ENCODE measurements at places on chromosomes 7 and 10.

DNA sequence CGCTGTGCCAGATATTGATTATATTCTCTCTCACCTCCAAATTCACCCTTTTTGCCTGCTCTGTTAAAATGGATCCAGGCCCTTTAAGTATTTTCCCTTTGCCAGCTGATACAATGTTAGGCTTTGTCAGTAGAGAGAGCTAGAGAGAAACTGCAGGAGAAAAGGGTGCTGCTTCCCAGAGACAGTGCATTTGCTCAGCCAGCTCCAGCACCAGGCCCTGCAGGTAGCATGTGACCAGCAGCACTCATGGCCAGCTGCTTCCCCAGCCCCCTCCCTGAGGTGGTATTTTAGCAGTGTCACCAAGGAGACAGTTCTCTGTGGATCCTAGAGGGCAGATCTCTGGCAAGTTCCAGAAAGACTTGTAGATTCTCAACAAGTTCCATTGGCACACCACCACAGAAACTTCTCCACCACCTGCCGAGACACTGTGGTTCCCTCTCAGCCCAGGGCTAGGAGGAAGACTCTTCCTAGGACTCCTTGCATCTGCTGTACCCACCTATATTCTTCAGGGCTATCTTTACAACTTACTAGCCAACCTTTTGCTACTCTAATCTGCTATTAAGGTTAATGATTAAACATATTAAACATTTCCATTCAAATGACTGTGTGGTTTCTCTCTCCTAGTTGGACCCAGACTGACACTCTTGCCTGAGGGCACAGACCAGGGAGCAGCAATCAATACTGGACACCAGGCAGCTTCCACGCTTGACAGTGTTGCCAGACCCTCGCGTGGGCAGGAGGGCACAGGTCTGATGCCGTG, 35.6 kb upstream of the ADAM12 start:
- no peak for DNase-seq

- no peak for DNase-seq
These were observed 19.3 kb upstream of the PRKAR1B start for GRCh38 chr7:746155-747061.

DNA sequence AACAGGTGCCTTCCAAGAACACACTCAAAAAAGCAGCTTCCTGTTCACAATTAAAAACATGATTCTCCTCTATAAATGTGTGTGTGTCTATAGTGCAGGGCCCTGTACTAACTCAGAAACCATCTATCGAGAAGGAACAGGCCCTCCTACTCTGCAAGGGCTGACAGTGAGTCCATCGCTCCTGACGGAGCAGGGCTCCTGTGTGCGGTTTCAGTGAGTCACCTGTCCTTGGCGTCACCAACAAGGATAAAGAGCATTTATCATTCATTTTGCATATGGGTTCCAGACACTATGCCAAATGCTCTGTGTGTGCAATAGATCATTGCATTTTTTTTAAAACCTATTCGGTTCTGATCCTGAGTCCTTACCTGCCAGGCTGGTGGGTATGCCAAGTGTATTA, 63.7 kb downstream of the TACC2 start:
- no peak for DNase-seq

DNA sequence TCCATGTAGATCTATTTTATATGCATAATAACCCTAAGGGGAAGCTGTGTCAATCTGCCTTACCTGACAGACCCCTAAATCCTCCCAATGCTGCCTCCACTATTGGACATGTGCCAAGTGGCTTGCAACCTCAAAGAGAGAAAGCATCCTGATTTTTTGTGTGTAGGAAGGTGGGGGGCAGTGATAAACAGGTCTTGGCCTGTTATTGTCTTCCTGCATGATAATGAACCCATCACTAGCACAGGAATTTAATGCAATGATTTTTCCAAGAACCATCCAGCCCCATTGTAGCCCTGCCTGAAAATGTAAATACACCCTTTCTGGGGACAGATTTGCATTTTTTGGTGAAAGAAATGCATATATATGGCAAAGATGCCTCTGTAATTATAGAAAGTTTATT, 850.2 kb downstream of the LRMDA start:
- no peak for DNase-seq

DNA sequence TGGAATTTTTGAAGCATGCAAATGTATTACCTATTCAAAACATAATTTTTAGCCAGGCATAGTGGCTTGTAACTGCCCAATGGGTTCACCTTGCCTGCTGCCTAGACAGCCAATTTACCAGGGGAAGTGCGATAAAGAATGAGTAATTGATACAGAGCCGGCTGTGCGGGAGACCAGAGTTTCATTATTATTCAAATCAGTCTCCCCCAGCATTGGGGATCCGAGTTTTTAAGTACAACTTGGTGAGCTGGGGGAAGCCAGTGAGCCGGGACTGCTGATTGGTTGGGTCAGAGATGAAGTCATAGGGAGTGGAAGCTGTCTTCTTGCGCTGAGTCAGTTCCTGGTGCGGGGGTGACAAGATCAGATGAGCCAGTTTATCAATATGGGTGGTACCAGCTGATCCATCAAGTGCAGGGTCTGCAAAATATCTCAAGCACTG, 29.1 kb upstream of the NRBF2 start:
- DNase-seq, result no peak

GRCh38 chr7:151038951-151039849, 9.1 kb upstream of the ASIC3 start:
- DNase-seq, result peak; percentile 35

DNA sequence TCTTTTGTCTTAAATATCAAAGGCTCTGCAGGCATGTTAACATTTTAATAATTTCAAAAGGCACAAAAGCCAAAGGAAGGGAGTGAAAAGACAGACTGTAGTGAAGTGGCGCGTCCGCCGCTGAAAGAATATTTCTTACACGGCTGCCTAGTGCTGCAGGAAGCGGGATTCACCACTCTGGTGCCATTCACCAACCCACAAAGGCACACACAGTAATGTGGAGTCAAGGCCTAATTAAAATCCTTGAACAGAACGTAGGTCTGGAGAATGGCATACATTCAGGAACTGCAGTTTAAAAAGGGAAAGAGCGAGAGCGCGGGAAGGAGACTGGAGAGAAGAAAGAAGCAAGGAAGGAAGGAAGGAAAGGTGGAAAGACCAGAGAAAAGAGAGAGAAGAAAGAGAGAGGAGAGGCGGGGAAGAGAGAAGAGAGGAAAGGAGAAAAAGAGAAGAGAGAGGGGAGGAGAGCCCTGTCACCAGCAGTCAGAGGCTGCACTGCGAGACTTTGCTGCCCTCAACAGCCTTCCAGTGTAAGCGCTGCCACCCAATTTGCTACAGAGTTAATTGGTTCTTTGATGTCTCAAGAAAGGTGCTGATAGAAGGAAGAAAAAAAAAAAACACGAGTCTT, 554.0 kb downstream of the MDFIC start:
- DNase-seq, result no peak

GRCh38 chr10:44339218-44339617, 45.7 kb downstream of the CXCL12 start:
- DNase-seq, result no peak

DNA sequence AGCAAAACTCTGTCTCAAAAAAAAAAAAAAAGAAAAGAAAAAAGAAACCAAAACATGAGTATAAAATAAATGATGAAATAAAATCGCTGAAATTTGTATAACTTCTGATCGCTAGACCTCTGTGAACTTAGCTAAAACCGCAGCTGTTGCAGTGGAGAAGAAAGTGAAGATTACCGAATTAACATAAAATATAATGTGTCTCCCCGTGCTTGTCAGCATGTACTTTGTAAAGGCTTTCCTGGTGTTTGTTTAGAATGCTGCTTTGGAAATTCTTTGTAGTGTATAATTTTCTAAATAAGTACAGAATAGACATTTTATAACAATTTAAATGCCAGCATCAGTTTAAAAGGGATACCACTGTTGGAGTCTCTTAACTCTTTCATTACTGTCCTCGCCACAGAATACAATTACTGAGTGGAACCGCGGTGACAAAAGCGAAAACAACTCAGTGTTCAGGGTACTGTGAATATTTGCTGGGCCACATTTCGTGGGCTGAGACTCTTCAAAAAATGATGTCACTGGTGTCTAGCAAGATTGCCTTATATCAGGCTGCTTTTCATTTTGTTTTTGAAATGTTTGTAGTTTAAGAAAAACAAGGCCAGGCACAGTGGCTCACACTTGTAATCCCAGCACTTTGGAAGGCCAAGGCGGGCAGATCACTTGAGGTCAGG, 167.7 kb downstream of the NSUN6 start:
- no peak for DNase-seq

DNA sequence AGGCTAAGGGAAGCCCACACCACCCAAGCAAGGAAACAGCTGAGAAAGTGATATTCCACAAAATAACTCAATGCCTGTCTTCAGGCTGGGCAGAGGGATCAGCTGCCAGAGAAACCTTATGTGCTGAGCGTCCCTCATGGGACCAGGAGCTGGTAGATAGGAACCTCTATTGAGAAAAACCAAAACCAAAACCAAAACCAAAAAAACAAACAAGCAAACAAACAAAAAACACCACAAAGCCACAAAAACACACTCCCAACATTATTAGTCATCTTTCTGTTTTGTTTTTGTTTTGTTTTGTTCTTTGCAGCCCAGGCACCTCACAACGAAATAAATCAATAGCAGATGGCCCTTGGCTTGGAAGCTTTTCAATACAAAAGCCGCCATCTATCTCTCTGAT, 760.8 kb upstream of the CELF2 start:
- no peak for DNase-seq

- no peak for DNase-seq
These were observed 101.2 kb upstream of the KLF6 start for GRCh38 chr10:3886191-3886590.

DNA sequence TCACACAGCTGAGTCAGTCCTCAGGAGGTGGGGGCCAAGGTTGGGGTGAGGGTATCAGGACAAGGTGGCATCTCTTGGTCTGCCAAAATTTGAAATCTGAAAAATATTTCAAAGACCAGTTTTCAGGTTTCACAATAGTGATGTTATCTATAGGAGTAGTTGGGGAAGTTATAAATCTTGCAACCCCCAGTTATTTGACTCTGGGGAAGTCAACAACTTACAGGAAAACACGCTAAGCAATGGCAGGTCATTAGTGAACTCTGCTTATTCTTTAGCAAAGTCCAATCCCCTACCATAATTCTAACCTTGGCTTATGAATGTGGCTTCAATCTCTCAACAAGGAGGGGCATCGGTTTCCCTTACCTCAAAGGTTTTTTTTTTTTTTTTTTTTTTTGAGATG, 94.9 kb downstream of the MARCHF5 start:
- no peak for DNase-seq

- DNase-seq, result no peak
These were observed 46.0 kb downstream of the PRKAR2B start for GRCh38 chr7:107090457-107090856.

DNA sequence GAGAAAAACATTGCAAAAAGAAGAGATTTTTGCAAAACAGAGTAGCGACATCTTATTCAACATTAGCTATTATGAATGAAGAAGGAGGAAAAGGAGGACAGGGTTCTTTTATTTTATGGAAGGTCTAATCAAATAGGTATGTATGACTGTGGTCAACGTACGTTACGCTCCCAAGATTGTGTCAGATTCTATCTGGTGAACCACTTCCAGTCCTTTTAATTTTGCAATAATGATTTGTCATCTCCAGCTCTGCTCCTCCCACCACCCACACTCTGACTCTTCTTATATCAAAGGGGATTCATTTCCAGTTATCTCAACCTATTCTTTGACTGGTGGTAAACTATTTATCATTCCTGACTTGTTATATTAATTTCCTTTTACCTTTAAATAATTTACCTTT, 259.9 kb downstream of the CACNA2D1 start:
- DNase-seq, result no peak

- no peak for DNase-seq
These were observed 43.4 kb upstream of the KLF14 start for GRCh38 chr7:130777426-130777825.

DNA sequence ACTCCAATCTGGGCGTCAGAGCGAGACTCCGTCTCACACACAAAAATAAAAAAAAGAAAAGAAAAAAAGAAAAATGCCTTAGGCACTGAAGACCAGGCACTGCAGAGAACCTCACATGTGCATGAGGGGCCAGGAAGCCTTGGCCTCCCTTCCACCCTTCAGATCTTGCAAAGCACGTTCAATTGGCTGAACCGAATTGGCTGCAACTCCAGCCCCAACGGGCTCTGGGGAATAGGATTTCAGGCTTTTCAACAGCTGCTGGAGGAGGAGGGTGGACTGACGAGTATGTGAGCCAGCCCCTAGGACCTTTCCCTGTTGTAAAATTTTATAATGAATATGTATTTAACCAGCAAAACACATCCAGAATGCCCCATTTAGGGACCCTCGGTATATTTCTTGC, 16.7 kb downstream of the TMEM120A start:
- no peak for DNase-seq

- DNase-seq, result no peak
These were observed 1.5 kb upstream of the TACR2 start for GRCh38 chr10:69418052-69418752.

GRCh38 chr10:72886621-72887020, 6.9 kb upstream of the OIT3 start:
- DNase-seq, result no peak

GRCh38 chr7:85602196-85602595, 415.3 kb upstream of the SEMA3D start:
- DNase-seq, result no peak

DNA sequence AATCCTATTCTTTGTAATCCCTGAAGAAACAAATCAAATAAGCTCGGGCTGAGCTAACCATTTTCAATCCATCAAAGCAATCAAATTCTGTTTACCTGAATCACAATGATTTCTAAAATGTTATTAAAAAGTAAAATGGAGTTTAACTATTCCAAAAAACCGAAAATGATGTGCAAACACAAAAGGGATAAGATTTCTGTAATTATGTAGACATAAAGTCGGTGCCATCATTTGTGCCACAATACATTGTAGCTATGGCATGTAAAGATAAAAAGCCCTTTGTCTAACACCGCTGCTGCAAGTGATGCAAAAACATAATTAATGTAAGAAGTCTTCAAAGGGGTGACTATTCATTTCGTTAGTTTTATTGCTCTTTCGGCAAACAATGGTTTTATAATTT, 125.1 kb upstream of the FAM204A start:
- DNase-seq, result no peak

GRCh38 chr10:60781661-60782060, 3.4 kb downstream of the CDK1 start:
- no peak for DNase-seq

GRCh38 chr7:95334447-95334846, 10.1 kb upstream of the PON1 start:
- DNase-seq, result no peak

- DNase-seq, result no peak
These were observed 862.3 kb upstream of the GHITM start for GRCh38 chr10:83276971-83277370.

DNA sequence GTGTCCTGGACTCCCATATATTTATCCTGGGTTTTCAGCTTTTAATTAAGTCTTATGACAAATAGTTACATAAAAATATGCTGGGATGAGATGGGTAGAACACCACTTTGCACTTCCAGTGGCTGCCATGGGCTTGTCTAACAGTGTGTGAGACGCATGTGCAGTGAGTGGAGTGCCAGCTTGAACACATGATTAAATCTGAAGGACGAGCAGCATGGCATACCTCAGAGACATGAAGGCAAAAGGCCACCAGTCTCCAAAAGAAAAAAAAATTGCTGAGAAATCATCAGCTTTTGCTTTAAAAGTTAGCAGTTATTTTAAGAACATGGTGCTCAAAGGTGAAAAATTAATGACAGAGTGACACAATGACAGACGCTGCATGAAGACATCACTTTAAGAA, 139.0 kb upstream of the ADCY1 start:
- no peak for DNase-seq

Measured in activated T-helper 1 cell treated with anti-CD3 and anti-CD28 coated beads, Interleukin-2, amount 50 U/mL, for 16 hours (primary cell).